ENCODE measurements at places on chromosomes 5 and 9.
A peak's percentile ranks its signal among the peaks of the same experiment; 100 is the strongest.

DNA sequence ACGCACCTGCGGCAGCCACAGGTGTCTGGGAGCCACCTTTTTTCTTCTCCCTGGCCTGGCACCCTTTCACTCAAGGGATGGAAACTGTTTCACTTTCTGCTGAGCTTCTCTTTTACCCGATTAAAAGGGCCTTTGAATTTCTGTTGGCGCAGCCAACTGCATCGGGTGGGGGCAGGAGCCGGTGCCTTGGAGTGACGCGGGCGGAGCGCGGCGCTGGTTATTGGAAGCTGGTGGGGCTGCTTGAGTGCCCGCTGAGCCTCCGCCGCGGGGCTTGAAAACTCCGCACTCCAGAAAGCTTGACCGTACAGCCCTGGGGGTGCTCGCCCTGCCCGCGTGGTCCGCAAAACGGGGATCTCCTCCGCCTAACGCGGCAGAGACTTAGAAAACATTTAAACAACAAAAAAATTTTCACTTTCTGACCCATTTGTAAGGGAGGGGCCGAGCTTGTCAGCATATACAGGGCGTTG, 52.0 kb upstream of the TJP2 start:
- DNase-seq = peak; percentile 56

DNA sequence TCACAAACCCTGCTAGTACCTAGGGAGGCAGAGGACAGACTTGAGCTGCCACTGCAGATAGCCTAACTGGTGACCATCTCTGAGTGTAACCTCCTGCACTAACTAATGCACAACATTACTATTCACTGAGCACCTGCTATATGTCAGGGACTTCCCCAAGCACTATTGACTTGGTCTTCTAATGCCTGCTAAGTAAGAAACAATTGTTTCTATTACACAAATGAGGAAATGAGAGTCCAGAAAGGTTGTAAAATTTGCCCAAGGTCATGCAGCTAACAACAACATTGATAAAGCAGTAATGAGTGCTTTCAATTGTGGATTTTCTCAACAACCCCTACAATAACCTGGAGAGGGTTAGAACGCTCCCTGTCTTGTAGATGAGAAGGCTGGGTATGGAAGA, 183.7 kb downstream of the ZNF462 start:
- no peak for DNase-seq

- no peak for DNase-seq
Measured at GRCh38 chr9:35757226-35757891, 3.3 kb upstream of the MSMP start.

DNA sequence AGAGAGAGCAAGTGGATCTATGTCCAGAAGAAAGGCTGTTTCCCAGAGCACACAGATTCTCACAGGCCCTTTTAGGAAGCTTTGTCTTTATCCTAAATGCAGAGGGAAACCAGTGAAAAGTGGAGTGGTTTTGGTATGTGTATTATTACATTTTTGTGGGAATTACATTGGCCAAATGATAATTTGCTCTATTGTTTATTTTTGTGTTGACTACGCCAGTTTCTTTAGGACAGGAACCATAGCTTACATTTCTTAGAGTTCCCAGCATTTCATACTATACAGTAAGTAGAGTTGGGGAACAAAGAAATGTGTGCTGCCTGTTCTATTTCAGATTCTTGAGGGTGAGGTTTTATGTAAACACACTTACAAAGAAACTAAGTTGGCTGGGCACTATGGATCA, 29.4 kb upstream of the SPATA31D4 start:
- no peak for DNase-seq

DNA sequence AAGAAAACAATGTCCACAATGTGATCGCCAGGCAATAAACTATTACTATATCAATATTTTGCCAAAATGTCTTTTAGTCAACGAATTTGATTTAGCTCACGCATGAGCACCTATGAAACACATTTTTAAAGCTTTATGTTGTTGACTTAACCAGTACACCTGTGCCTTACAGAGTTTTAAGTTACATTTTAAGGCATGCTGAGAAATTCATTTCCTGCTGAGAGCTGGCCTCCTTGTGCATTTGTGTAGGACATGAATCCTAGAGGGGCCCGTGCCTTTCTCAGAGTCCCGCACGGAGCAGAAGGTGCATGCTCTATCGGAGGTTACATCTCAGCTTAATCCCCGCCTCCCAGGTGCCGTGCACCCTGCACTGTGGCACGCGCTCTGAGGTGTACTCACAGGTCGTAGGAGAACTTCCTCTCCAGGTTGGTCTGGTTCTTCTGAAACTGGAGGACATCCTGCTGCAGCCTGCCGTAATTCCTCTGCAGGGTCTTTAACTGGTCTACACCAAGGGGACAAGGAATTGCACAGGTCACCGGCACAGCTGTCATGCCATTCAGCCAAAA, 53.2 kb downstream of the GOLM1 start:
- DNase-seq = no peak

GRCh38 chr5:74839229-74839628, 27.0 kb downstream of the FAM169A start:
- no peak for DNase-seq

GRCh38 chr5:136330353-136331038, 34.8 kb downstream of the TRPC7 start:
- no peak for DNase-seq

DNA sequence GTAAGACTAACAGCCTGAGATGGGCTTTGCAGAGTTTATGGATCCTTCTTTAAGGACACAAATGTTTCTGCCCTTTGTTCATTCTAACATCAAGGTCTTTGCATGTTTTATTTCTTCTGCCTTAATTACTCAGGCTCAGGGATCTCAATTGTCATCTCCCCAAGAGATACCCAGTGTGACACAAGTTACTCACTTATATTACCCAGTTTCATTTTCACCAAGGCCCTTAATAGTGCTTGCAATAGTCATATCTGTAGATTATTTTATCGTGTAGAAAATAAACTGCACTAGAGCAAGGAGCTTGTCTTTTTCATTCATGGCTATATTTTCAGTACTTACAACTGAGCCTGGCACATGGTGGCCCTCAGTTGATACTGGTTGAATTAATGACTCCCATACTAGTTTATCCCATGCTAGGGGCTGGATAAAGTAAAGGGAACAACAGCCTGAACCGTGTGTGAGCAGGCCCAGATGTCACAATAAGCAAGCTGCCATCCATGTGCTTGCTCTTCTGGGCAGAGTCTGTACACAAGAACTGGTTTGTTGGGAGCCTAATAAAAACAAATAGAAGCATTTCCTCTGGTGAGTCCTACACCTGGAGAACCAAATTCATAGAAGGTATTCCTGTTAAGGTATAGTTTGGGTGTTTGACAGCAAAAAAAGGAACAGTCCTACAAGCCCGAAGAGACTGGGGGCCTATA, 112.5 kb upstream of the CD180 start:
- no peak for DNase-seq

DNA sequence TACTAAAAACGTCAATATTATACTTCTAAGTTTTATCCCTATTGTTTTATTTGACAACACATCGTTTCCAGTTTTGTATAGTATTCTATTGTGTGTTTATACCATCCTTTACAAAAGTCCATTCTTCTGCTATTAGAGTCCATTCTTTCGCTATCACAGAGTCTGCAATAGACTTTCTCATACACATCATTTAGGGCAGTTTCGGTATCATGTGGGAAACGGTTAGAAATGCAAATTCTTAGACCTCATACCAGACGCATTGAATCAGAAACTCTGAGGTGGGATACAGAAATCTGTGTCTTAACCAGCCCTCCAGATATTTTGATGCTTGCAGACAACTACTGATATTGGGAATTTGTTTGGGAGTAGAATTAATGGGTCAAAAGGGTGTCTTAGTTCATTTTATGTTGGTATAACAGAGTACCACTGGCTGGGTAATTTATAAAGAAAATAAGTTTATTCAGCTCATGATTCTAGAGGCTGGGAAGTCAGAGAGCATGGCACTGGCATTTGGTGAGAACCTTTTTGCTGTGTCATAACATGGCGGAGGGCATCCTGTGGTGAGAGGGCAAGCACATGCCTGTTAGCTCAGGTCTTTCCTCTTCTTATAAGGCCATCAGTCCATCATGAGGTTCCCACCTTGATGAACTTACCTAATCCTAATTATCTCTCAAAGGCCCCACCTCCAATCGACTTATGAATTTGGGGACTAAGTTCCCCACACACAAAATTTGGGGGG, 21.1 kb downstream of the CARTPT start:
- no peak for DNase-seq

GRCh38 chr5:66231508-66231907, 87.4 kb downstream of the SREK1 start:
- no peak for DNase-seq

GRCh38 chr9:6870650-6871477, 113.1 kb downstream of the KDM4C start:
- DNase-seq = no peak

Data from HCEC 1CT (cell line).